PC-3 (cell line): ENCODE measurements at places on chromosomes 7 and 10. TPM values are rescaled to one million over a fixed set of nuclear protein-coding genes. Genes with fewer than 3 reads are reported as not detected.
A peak's percentile ranks its signal among the peaks of the same experiment; 100 is the strongest.

The ADAM12 gene
- 3.4 and 9.4 TPM in 2 replicates for total RNA-seq

The NEURL1 gene
- 1.7 and 3.5 TPM in 2 replicates for total RNA-seq

The ATP5MK gene
- 66.1 and 111 TPM in 2 replicates for total RNA-seq

The TMEM270 gene
- total RNA-seq: 3.8 TPM in 1 of 2 replicates, not detected in the other

The OPALIN gene
- total RNA-seq: not detected in 2 replicates

DNA sequence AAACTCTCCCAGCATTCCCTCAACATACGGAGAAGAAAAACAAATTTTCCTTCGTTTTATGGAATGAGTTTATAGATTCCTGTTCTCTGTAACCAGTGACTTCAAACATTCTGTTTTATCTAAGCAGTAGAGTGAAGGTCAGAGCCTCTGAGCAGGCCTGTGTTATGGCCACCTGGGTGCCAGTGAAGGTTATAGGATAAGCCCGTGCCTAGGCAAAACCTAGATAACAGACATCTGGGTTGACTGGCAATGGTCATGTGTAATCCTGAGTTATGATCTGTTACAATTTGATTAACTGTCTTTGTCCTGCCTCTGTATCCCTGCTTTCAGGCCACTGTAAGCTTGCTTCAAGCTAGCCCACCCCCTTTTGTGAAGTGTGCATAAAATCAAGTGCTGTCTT, 8.3 kb downstream of the LSM5 start:
- H3K27ac ChIP-seq: no peak overlapping the region
- H3K4me1 ChIP-seq: peaks cover 8% of the 10 kb centered on the region
- H3K27me3 ChIP-seq: no peaks in the 10 kb centered on the region
- H3K36me3 ChIP-seq: peaks cover 7% of the 10 kb centered on the region; the same call in 1 of the 2 replicates
- no peak overlapping the region for H3K4me3 ChIP-seq

GRCh38 chr10:628386-629045, 61.0 kb downstream of the DIP2C start:
- H3K4me1 ChIP-seq: no peaks in the 10 kb centered on the region
- DNase-seq: no peak
- no peak overlapping the region for H3K27ac ChIP-seq
- no peak overlapping the region for H3K4me3 ChIP-seq
- H3K36me3 ChIP-seq: no peaks in the 10 kb centered on the region

GRCh38 chr10:11243425-11244222, 226.0 kb downstream of the CELF2 start:
- no peak overlapping the region for H3K27ac ChIP-seq
- H3K4me3 ChIP-seq: no peak overlapping the region
- H3K4me1 ChIP-seq: no peaks in the 10 kb centered on the region
- DNase-seq: no peak

DNA sequence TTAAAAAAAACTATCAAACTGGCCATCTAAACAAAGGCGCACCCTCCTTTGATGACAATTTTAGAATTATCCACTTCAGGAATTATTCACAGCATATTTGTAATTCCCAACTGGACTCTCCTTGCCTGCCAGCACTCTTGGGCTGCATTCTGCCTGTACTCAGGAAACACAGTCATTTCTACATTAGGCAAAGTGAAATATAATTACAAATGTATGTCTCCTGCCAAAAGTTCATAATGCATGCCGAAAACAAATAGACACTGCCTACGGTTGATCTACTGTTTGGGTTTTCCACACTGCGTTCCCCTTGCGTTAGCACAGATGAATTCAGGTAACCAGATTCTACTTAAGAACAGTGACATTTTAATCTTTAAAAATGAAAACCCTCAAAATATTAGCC, 1.9 kb downstream of the HGF start:
- H3K4me1 ChIP-seq: no peaks in the 10 kb centered on the region; the same call in 1 of the 2 replicates
- no peak overlapping the region for H3K4me3 ChIP-seq
- no peaks in the 10 kb centered on the region for H3K36me3 ChIP-seq
- H3K27me3 ChIP-seq: no peaks in the 10 kb centered on the region

GRCh38 chr7:20330928-20331909, 519 bp downstream of the ITGB8 start:
- H3K4me3 ChIP-seq: peak overlapping the region; percentile 89
- H3K27me3 ChIP-seq: no peaks in the 10 kb centered on the region
- DNase-seq: peak; percentile 44

GRCh38 chr10:12633776-12634620, 284.7 kb downstream of the CAMK1D start:
- H3K4me1 ChIP-seq: peaks cover 32% of the 10 kb centered on the region
- H3K27me3 ChIP-seq: no peaks in the 10 kb centered on the region
- no peak for DNase-seq
- H3K4me3 ChIP-seq: no peak overlapping the region
- H3K27ac ChIP-seq: peak overlapping the region; percentile 83; the same call in 1 of the 2 replicates

DNA sequence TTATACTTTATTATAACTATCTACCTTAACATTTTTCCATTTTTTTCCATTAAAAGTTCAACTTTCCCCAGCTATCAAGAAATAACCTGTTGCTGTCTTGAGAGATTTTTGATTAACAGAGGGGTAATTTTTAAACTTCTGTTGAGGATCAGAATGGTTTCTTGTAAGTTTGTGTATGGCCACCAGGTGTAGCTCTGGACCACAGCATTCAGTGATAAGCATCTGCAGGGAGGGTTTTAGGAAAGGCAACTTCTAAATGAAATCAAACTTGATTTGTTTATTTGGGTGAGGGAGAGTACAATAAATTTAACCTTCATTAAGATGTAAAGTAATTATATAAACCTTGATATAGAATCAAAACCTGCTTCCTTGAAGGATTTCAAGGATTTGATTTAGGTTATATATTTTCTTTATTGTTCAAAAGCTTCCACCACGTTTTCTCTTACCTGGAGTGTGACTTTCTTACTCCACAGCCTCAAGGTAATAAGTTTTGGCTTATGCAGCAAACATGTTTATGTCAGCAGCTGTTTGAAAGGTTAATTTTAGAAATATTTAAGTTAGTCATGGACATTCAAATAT, 153.3 kb downstream of the STK31 start:
- H3K4me1 ChIP-seq: peaks cover 9% of the 10 kb centered on the region; the same call in 1 of the 2 replicates
- peak; percentile 63 for DNase-seq
- no peak overlapping the region for H3K4me3 ChIP-seq
- no peaks in the 10 kb centered on the region; the same call in 1 of the 2 replicates for H3K36me3 ChIP-seq

GRCh38 chr10:124134251-124134893, 41.0 kb upstream of the CHST15 start:
- H3K36me3 ChIP-seq: no peaks in the 10 kb centered on the region
- no peak overlapping the region for H3K27ac ChIP-seq
- no peak for DNase-seq

DNA sequence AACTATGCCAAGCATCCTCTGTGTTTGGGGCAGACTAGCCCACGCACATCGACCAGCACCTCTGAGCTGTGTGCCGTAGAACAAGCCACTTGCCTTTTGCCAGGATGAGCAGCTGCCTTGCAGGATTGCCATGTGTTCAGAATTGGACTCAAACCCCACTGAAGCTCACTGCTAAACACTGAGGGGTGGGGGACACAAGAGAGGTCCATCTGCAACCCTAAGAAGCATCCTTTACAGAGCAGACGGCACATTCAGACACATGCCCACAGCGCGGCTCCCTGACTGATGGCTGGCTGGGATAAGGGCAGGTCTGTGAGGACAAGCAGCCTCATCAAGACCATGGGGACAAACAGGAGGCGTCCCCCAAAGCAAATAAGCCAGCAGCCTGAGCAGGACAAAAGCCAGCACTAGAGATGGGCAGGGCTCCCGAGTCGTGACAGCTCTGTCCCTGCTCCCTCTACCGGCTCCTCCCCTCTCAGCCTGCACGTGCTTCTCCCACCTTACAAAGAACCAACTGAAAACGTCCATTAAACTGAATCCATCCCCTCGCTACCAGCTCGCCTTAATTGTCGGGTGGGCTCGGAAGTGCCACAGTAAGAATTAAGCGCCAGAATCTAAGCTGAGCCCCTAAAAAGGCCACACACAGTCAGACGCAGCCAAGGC, 114.2 kb downstream of the PRKAG2 start:
- no peaks in the 10 kb centered on the region for H3K27me3 ChIP-seq
- 0 out of 2 replicates have a peak, but pooled peaks cover 4% of the 10 kb centered on the region for H3K4me1 ChIP-seq
- H3K36me3 ChIP-seq: no peaks in the 10 kb centered on the region
- H3K27ac ChIP-seq: no peak overlapping the region
- H3K4me3 ChIP-seq: no peak overlapping the region

GRCh38 chr7:76403780-76404494, 5.6 kb downstream of the SSC4D start:
- no peaks in the 10 kb centered on the region for H3K4me1 ChIP-seq
- no peak for DNase-seq
- no peak overlapping the region for H3K27ac ChIP-seq
- H3K36me3 ChIP-seq: no peaks in the 10 kb centered on the region
- no peak overlapping the region for H3K4me3 ChIP-seq
- no peaks in the 10 kb centered on the region for H3K27me3 ChIP-seq

- H3K4me1 ChIP-seq: no peaks in the 10 kb centered on the region
- no peak overlapping the region for H3K4me3 ChIP-seq
- no peaks in the 10 kb centered on the region for H3K27me3 ChIP-seq
These were observed 3.1 kb downstream of the STRA8 start for GRCh38 chr7:135236727-135237126.

DNA sequence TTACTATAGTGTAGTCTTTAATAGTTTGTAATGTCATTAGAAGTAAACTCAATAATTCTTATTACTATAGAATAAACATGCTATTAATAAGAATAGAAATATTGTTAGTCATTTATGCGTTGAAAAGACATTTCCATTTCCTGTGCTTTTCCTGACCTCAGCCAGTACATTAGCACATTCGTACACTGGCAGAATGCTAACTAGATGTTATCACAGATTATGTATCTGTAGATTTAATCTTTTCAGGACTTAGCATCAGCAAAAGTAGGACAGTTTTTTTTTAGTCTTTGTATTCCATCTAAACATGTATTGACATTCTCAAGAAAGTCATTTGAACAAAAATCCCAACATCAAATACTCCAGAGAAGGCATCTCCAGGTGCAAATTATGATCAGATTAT, 158.5 kb downstream of the EXOC4 start:
- no peaks in the 10 kb centered on the region for H3K4me1 ChIP-seq
- H3K27ac ChIP-seq: no peak overlapping the region
- no peak overlapping the region for H3K4me3 ChIP-seq
- no peak for DNase-seq
- H3K36me3 ChIP-seq: no peaks in the 10 kb centered on the region

GRCh38 chr7:115779561-115779960, 251.0 kb downstream of the TFEC start:
- H3K36me3 ChIP-seq: no peaks in the 10 kb centered on the region
- no peak for DNase-seq
- H3K27ac ChIP-seq: no peak overlapping the region
- no peak overlapping the region for H3K4me3 ChIP-seq
- H3K4me1 ChIP-seq: no peaks in the 10 kb centered on the region
- H3K27me3 ChIP-seq: peaks cover 32% of the 10 kb centered on the region

DNA sequence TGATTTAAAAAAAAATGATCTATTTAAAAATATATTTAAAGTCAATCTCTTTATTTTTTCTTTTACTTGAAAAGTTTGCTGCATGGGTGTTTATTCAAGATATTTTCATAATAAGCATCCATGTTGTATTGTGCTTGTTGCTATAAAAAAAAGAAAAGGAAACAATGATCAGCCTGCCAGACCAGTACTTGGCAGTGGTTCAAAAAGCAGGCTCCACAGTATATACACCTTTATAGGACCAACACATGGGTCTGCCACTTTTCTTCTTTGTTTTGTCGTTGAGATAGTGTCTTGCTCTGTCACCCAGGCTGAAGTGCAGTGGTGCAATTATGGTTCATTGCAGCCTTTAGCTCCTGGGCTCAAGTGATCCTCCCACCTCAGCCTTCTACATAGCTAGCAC, 228.0 kb downstream of the TWIST1 start:
- peak overlapping the region; percentile 57 for H3K27ac ChIP-seq
- no peaks in the 10 kb centered on the region for H3K27me3 ChIP-seq
- H3K36me3 ChIP-seq: no peaks in the 10 kb centered on the region
- H3K4me3 ChIP-seq: no peak overlapping the region

DNA sequence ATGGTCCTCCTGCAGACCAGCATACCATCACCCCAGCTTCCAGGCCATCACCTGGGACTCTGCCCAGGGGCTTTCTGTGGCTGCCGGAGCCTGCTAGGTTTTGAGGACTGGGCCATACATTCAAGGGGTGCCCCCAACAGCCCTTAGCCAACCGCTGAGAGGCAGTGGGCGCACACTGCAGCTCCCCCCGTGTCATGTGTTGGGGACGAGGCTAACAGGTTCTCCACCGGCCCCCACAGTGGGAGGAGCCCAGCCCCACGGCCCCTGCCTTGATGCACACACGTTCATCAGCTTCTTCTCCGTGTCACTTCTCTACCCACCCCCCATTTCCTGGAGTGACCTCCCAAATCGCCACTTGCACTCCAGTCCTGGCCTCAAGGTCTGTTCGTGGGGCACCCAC, 543.2 kb upstream of the FOXK1 start:
- DNase-seq: no peak
- H3K4me1 ChIP-seq: no peaks in the 10 kb centered on the region
- H3K27me3 ChIP-seq: no peaks in the 10 kb centered on the region
- no peaks in the 10 kb centered on the region for H3K36me3 ChIP-seq
- no peak overlapping the region for H3K27ac ChIP-seq
- H3K4me3 ChIP-seq: no peak overlapping the region

DNA sequence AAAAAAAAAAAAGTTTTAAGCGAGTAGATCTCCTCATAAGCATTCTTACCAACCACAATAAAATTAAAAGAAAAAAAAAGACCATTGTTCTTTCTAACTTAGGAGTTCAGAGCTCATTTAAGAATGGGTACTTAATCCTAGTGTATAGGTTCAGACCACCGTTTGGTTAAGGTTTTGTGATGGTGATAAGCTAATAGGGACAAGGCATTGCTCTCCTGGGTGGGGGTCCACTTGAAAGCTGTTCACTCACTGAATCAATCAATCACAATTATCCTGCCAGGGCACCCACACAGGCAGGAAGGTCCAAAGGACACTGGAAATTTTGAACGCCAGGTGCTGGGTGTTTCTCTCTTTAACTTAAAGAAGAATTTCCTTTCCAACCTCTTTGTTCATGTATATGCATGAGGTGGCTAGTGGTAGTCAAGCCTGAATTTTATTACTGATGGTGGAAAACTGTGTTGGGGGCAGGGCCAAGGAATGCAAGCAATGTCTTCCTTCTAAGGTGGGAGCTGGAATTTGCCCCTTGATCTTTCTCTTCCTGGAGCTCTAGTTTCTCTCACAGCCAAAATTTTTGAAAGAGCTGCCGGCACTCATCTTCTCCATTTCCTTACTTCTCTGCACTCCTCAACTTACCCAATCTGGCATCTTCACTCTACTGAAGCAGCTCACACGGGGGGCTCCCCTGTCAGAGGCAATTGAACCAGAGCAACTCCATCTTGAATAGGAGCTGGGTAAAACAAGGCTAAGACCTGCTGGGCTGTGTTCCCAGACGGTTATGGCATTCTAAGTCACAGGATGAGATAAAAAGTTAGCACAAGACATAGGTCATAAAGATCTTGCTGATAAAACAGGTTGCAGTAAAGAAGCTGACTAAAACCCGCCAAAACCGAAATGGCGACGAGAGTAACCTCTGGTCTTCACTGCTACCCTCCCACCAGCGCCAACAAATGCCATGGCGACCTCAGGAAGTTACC, 7.5 kb upstream of the FAM131B start:
- H3K4me1 ChIP-seq: peaks cover 41% of the 10 kb centered on the region
- no peak for DNase-seq
- no peak overlapping the region for H3K27ac ChIP-seq
- no peaks in the 10 kb centered on the region for H3K36me3 ChIP-seq

GRCh38 chr10:114206902-114207301, 27.7 kb downstream of the TDRD1 start:
- peaks cover 70% of the 10 kb centered on the region for H3K27me3 ChIP-seq
- H3K27ac ChIP-seq: no peak overlapping the region
- no peak overlapping the region for H3K4me3 ChIP-seq
- no peaks in the 10 kb centered on the region for H3K36me3 ChIP-seq
